ENCODE measurements at places on chromosomes 4 and X.

- DNase-seq, result no peak
These were observed 73.7 kb upstream of the STIM2 start for GRCh38 chr4:26786916-26787315.

DNA sequence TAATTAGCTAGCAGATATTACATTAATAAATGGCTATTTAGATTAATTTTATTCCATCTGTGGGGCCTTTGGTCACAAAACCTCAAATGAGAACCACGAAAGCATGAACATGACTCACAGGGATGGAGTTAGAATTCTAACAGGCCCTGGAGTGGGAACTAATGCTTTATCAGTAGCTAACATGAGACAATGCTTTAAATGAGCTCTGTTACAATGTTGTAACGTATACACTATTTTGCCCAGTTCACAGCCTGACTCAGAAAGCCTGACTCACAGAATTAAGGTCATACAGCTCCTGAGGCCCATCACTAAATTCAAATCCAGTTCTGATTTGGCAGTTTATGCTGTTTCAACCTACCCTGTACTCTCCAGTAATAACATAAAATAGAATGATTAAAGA, 23.2 kb downstream of the VEGFC start:
- DNase-seq, result no peak

DNA sequence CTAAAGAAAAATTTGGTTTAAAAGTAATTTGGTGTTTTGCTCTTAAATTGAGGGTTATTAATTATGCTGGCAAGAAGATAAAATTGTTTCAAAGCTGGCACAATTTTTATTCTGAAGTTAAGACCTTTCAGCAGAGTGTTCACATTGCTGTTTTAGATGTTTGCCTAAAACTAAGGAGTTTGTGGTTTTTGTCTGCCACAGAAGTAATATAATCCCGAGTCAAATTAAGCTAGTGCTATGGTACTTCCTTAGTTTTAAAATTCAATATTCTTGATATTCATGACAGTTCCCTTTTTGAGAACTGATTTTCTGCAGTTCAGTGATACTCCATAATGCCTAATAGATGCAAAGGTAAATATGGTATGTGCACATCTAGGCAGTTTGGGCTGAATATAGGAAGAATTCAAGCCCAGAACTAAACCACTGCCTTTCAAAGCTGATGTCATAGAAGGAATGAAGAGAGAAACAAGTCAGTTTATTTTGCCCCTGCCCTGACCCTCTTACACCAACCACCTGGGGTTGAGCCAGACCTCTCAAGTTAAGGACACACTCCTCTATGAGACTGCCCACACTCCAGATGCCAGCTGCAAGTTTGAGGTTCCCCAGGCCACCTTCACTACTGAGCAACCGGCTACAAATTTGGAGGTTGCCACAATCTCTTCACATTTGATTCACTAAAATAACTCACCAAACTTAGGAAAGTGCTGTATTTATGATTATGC, 32.1 kb upstream of the VEGFC start:
- no peak for DNase-seq

- no peak for DNase-seq
These were observed 95.3 kb upstream of the GUCY1A1 start for GRCh38 chr4:155571184-155571944.

- no peak for DNase-seq
These were observed 680.6 kb downstream of the TECRL start for GRCh38 chr4:63728480-63729177.

DNA sequence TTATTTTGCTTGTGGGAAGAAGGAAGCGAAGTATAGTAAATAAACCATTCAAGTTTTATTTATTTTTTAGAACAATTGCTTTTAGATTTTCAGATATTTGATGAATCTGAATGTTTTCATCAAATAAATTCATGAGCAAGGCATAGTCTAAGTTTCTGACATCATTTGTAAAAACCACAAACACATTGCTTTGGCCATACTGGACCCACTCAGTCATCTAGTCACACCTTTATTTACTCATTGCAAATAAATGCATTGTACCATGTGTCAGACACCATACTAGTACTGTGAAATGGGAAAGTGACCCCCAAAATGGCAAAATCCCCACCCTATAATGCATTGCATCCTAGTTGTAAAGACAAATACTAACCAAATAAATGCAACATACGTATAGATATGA, 449.1 kb upstream of the SMIM31 start:
- DNase-seq, result no peak

DNA sequence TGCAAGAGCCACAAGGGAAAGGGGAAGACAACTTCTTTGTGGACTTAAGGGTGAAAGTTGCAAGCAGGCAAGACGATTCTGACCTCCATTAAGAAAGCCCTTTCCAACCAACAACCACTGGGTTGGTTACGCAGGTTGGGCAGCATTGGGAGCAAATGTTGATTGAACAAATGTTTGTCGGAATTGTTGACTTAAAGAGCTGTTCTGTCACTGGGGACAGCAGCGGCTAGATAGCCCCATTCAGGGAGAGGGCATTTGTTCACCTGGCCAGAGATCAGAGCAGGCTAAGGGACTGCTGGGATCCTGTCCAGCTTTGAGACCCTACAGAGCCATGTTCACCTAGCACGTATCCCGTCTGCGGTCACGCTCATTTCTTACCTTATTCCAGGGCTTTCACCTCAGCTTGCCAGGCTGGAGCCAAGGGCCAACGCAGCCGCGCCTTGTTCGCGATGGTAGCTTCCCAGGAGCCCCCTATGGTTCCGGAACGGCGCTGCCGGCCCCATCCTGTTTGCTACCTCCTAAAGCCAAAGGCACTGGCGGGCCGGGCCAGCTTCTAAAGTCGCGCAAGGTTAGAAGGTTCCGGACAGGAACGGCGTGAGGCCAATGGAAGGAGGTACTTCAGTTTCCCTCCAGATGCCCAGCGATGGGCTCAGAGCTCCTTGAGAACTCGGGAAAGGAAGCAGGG, 24.6 kb downstream of the F9 start:
- no peak for DNase-seq

GRCh38 chr4:78345237-78345636, 206.3 kb upstream of the ANXA3 start:
- DNase-seq, result no peak

DNA sequence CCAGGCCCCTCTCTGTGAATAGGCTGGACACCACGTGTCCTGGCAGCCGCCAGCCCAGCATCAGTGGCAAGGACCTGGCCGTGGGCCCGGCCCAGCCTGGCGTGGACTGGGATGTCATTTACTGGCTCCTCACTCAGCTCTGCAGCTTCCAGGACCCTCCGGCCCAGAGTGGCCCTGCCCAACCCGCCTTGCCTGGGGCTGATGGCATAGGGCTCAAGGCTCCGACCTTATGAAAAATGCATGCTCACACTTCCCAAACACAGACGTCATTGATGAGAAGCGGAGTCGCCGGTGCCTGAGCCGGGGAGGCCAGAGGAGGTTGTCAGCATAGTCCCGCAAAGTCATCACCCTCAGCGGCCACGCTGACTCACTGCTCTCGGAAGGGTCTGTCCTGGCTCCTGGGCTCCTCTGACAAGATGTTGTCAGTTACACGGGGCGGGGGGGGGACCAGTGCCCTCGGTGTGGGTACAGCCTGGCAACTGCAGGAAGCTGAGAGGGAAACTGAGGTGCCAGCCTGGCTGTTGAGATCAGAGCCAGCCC, 14.3 kb downstream of the CFAP99 start:
- no peak for DNase-seq

GRCh38 chrX:24372021-24372763, 11.8 kb downstream of the SUPT20HL1 start:
- no peak for DNase-seq

- DNase-seq, result no peak
These were observed 50.8 kb upstream of the IQSEC2 start for GRCh38 chrX:53332204-53332603.

GRCh38 chrX:132615391-132616131, 126.7 kb upstream of the MBNL3 start:
- DNase-seq, result no peak

DNA sequence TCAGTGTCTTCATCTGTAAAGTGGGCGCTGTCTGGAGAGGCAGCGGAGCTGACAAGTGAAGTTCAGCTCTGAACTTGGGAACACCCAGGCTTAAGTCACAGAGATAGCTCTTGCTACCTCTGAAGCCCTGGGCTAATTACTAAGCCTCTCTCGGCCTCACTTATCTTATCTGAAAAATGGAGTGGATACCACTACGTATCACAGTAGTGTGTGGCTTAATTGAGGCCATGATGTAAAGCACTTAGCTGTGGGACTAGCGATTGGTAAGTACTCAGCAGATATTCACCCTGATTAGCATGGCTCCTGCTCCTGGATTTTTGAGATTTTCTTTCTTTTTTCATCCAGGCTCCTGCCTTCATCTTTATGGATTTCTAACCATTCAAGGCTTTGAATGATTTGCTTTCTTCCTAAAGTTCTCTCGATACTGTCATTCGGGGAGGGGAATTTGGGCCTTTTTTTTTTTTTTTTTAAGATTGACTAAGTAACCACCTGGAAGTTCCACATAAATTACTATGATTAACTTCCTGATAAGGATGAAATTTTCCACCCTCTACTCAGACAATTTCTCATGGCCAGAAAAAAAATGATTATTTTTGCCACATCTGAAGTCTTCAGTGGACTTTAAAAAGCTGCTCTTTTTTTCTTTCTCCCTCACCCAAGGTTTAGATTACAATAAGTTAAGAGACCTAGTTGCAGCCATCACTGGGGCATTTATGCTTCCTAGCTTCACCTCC, 17.1 kb downstream of the LDB2 start:
- DNase-seq, result no peak

GRCh38 chr4:143555676-143556075, 42.2 kb downstream of the SMARCA5 start:
- DNase-seq, result no peak

DNA sequence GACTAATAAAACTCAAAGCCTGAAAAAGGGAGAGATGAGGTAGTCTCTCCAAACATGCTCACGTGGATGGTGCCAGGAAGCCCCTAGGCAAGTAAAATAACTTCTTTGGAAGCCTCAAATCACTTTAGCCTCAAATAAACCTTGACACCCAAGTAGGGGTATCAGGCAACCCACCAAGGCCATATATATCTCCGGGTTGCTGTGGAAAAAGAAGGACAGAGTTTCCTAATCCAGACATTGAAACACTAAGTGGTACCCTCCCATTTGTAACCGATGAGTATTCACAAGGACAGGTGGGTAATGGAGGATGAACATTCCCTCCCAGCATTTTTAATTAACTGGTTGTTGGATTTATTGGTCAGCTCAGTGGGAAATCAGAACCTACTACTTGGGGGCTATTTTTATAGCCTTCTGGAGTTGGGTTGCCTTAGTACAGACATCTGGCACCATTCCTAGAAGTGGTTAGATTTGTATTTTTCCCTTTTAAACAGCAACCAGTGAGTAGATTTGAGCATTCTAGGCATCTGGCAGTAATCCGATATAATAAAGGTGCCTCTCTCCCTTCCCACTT, 87.7 kb downstream of the GPC3 start:
- DNase-seq, result no peak

DNA sequence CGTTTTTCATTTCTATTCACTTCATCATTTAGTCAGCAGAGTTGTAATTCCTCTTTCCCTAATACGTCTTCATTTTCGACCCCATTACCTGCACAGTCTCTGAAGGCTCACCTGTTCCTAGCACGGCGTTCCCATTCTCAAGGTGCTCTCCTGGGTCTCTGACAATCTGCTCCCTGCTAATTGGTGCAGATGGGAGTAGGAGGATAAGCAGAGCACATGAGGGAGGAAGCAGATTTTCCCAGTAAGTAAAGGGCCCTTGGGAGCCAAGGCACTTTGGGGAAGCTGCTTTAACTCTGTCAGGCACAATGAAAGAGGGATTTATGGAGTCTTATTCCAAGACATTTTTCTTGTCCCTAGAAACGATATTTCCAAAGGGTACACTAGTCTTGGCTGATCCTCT, 466.4 kb downstream of the STIM2 start:
- no peak for DNase-seq

DNA sequence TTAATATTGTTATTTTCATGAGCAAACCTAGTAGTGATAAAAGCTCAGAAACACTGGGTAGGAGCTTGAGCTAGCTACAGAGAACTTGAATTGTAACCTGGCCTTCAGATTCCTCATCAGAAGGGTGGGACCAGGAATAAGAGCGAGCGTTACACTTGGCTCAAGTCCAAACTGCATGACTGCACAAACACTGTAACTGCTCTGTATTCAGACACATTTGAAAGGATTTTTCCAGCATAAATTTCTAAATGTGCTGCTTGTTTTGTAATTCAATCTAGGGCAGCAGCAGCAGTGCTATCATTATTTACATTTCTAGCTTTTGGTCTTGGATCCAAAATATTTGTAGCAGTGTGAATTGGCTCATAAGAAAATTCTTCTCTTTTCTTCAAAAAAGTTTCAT, 133.0 kb upstream of the TMLHE start:
- no peak for DNase-seq

DNA sequence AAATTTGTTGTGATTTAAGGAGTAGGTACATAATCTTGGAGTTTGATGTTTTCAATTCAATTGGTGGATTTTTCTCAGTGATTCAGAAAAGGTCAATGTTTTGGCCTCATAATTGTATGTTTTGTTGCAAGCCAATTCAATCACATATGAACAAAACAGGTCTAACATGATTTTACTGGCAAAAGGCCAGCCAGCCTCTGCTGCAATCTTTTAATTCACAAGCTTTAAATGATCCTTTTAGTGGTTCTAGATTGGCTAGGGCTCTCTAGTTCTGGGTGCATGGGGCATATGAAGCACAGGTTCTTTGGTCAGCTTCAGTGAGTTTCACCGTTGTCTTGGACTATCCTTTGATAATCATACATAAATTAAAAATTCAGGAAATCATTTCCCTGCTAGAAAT, 19.2 kb upstream of the SLC6A14 start:
- no peak for DNase-seq

GRCh38 chr4:77232653-77233052, 75.6 kb downstream of the CCNG2 start:
- DNase-seq, result no peak

DNA sequence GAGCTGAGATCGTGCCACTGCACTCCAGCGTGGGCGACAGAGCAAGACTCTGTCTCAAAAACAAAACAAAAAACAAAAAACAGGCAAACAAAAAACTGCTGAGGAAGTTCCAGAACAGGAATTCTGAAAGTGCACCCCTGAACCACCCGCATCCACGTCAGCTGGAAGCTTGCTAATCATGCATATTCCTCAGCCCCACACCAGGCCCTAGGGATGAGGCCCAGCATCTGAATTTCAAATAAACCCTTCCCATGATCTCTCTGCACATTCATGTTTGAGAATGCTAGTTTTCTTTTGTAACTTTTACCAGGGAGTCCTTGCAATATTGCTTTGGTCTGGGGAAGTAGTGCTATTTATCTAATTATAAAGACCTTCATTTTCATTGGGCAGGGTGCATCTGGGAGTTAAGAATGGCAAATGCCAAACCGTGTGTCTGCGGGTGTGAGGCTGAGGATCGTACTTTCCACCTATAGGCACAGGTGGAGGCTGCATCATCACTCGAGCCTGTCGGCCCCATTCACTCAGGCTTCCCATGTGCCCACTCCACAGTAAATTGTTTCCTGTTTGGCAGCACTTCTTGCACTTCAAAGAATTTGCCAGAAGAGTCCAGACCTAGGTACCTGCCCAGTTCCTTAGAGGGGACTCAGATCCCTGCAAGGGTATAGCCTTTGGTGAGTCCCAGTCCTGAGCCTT, 23.6 kb downstream of the CCKAR start:
- no peak for DNase-seq
